ENCODE measurements at places on chromosomes 4 and X. TPM values are rescaled to one million over a fixed set of nuclear protein-coding genes. Genes with fewer than 3 reads are reported as not detected.

Gene SCML2
- total RNA-seq = 0.73 TPM

Gene ASB5
- not detected for total RNA-seq

Gene NKX3-2
- not detected for total RNA-seq

Gene CXCL3
- 0.61 TPM for total RNA-seq

Gene NRK
- not detected for total RNA-seq

Gene MAGEA4
- total RNA-seq = not detected

Gene PF4V1
- total RNA-seq = not detected

Gene CENPE
- 3.2 TPM for total RNA-seq

Gene CSAG3
- not detected for total RNA-seq

Gene SSX2B
- total RNA-seq = not detected

Gene DCAF4L1
- 0.22 TPM for total RNA-seq

Gene TRPC5OS
- total RNA-seq = not detected

Gene CXCL8
- total RNA-seq = 11.4 TPM

Measured in CD4-positive, alpha-beta T cell (primary cell).